ENCODE measurements at places on chromosomes 2 and 18.

DNA sequence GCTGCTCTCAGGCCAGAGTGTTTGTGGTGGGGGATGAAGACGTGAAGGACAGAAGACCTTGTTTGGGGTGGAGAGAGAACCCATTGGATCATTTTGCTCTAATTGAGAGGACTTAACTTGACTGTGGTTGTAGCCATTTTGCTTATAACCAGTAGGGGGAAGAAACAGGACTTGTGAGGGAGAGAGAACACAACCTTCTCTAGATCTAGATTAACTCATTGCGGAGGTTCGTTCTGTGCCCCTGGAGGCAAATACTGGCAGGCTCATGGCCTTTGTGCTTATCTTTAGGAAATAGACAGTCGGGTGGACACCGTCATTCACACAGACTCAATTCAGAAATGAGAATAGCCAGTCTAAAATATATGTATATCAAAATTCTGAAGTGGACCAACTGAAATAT, 147.0 kb upstream of the LHCGR start:
- DNase-seq, result no peak

DNA sequence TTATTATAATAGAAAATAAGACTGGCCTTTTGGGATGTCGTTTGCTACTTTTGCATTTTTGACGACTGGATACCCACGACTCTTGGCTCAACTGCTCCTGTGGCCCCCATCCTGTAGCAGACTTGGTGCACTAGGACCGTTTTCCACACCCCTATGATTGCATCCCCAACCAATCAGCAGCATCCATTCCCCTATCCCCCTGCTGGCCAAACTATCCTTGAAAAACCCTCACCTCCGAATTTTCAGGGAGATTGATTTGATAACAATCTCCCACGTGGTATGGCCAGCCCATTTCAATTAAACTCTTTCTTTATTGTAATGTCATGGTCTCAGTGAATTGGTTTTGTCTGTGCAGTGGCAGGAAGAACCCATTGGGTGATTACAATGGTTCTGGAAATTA, 37.9 kb upstream of the TTR start:
- DNase-seq, result no peak

DNA sequence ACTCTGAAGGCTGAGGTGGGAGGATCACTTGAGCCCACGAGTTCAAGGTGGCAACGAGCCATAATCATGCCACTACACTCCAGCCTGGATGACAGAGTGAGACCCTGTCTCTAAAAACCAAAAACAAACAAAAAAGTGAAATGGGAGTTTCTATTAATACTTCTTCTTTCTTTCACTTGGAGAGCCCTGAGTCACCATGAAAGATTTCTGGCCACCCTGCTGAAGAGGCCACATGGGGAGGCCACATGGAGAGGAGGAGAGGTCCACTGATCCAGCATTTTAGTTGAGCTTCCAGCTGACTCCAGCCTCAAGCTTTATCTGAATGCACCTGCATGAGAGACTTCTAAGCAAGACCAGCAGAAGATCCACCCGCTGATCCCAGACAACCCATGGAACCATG, 74.2 kb upstream of the LAPTM4A start:
- no peak for DNase-seq

- DNase-seq, result no peak
These were observed 12.0 kb upstream of the HAAO start for GRCh38 chr2:42804338-42804737.

GRCh38 chr2:210795506-210795905, 239.1 kb downstream of the CPS1 start:
- no peak for DNase-seq

- no peak for DNase-seq
These were observed 138.7 kb upstream of the RBMS1 start for GRCh38 chr2:160632084-160632975.

- no peak for DNase-seq
These were observed 130.6 kb upstream of the ZNF236 start for GRCh38 chr18:76691800-76692199.

GRCh38 chr2:195470622-195471021, 186.4 kb upstream of the SLC39A10 start:
- DNase-seq, result no peak

DNA sequence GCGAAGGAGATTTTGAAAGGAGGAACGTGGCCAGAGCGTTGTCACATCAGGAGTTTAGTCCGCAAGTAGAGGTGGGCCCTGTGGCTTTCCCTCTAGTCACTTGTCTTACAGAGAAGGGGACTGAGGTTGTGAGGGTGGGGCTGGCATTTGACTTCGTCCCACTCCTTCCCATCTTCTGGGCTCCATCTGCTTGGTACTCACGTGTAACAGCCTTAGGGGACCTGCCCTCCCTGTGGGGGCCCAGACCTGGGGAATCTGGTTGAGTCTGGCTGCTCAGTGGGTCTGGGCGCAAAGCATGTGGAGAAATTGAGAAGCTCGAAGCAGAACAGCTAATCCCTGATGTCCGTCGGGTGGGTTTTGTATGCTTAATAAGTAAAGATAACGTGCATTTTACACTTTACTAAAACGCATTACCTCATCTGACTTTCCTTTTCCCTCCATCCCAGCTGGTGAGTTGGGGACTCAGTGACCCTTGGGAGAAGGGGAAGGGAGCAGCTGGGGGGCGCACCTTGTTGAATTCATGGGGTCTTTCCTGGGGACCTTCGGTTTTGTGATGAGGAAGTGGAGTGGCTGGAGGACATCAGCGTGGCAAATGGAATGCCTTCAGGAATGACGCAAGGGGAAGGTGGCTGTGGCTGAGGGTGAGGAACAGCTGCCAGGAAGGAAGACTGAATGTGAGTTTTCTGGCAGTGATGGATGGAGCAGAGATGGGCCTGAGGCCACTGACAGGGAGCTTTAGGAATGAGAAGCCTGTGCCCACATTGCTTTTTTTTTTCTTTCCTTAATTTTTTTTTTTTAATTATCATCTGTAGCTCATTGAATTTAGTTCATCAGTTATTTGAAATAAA, 44.8 kb downstream of the ASAP2 start:
- DNase-seq, result no peak

GRCh38 chr2:126945118-126945517, 46.4 kb downstream of the TEX51 start:
- no peak for DNase-seq
